C1 segment of cervical spinal cord (tissue), 14 donors: ENCODE measurements at places on chromosomes 6 and 20.

DNA sequence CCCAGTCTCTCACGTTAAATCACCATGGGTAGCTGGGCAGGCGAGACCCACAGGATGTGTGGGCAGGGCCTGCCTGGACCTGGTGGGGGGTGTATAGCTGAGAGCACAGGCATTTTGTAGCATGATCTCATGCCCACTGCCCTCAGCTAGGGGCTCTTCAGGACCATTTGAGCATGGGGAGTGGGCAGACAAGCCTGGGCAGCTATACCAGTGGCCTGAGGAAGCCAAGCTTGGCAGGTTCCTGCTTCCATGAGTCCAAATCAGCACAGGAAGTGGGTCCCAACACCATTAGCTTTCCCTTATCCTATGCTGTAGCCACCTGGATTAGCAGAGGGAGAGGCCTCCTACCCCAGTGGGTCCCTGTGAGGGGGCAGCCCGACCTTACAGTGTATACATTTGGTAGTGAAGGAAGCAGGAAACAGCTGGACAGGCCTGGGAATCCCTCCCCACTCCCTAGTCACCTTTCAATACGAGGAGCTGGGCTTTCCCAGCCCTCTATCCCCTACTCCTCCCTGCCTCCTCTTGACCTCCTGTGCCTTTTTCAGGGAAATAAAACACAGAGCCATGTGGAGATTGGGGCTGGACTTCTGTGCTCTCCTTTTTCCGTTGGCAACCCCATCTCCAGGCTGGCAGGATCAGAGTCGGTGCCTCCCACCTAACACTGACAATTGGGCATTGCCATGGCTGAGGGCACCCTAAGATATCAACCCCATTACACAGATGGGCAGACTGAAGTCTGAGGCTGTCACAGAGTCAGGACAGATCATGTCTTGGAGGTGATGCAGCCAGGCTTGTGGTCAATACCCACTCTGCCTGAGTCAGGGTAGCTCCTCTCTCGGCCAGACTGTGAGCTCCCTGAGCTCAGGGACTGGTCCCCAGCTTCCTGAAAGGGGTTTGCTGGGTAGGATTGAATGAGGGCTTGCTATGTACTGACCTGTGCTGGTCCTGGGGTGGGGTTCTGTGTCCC is 59.8 kb downstream of the MRPL14 start:
- no peak for DNase-seq

DNA sequence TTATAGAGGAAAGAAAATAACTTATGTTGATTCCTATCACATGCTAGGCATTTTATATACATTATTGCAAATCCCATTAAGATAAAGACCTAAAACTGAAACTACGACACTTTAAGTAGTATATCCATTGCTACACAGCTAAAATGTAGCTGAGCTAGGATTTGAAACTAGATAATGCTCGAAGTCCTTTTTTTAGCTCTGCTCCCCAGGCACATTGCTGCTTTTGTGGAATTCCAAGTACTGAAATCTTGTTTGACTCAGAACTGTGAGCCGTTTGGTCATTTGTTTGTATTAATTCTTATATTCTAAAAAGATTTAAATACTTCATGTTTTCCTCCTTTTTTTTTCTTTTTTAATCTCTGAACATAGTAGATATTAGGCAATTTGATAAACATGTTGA is 644.8 kb downstream of the HACE1 start:
- DNase-seq: no peak

DNA sequence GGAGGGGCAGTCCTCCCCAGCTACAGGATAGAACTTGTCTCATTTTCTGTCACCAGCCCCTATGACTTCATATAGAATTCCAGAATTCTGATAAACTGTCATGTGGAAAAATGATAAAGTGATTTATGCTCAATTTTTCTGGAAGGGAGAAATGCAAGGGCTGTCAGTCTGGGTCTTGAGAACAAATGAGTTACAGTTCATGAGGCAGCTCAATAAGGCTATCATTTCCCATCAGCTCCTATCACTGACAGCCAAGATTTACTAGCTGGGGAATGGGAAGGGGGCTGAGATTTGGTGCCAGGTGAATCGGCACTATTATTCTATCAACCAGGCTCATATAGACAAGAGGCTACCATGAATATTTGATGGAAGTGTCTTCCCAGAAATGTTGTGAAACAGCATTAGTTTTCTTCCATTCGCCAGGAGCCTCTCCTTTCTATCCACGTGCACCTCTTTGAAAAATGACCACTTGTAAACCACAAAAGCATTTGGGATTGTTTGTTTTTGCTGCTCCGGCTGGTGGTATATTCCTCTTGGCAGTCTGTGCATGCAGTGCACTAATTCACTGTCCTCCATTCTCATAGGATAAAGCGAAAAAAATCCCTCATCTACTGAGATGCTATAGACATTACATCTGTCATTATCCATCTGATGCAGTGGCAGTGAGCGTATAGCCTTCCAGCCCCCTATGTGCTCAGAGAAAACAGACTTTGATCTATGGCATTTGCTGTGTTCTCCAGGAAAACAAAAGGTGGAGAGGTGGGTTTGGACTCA is 528.7 kb upstream of the RNF217 start:
- no peak for DNase-seq

DNA sequence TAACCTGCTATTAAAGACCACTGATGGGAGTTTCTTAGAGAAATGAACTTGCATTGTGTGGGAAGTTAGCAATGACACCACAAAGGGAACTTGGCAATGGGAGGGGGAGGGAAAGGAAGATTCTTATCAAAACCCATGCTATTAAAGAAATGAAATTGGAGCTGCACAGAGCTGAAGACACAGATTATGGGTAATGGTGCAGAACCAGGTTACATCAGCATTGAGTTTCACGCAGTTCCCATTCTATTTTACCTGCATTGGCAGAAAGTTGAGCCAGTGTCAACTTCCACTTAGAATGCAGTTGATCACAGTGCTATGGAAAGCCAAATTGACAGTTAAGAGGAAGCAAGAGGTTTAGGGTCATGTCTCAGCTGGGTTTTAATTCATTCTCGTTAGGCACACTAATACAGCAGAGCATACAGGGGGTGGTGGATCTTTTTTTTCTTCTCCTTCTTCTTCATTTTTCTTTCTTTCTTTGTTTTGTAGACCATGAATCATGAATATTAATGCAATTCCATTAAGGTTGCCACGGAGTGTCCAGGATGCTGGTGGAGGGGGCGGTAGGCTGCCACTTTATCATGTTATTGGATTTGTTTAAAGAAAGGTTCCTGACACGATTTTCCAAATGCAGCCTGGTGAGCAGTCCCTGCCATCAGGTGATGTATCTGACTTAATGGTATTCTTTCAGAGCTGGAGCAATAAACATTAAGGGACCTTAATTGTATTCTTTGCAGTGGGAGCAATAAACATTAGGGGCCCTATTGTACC is 1092.0 kb upstream of the MAP3K7 start:
- DNase-seq: no peak
